ENCODE measurements at places on chromosomes 12 and 14. TPM values are rescaled to one million over a fixed set of nuclear protein-coding genes. Genes with fewer than 3 reads are reported as not detected.

Gene TMEM52B
- polyA plus RNA-seq, result 138 TPM

DNA sequence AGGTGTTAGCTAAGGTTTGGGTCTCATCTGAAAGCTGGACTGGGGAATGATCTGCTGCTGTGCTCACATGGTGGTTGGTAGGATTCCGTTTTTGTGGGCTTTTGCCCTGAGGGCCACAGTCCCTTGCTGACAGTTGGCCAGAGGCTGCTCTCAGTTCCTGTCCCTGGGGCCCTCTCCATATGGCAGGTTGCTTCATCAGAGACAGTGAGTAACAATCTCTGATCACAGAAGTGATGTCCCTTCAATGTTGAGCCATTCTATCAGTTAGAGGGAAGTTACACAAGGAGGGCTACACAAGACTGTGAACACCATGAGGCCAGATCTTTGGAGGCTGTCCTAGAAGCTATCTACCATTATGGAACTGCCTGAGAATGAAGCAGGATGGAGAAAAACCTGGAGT, 137.2 kb downstream of the AACS start:
- no peak for DNase-seq

GRCh38 chr12:15782667-15783066, 6.5 kb downstream of the EPS8 start:
- DNase-seq, result no peak

DNA sequence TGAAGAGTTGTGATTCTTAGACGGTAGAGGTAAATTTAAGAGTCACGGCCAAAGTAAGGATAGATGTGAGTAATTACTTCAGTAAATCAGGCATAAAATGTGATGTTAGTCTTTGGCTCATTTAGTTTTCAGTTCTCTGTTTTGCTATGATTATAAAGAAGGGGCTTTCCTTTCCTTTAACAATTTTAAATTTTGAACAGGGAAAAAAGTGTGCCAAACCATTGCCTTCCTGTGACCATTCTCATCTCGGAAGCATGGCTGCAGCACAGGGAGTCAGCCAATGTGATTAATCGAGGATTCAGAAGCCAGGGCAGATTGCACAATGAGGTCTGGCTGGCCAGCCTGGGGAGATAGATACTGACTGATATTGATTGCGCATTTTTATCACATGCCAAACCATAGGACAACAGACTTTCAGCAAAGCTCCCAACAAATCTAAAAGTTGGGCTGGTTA, 480.2 kb upstream of the PRICKLE1 start:
- no peak for DNase-seq

Gene SLC8A3
- 0.35 TPM for polyA plus RNA-seq

DNA sequence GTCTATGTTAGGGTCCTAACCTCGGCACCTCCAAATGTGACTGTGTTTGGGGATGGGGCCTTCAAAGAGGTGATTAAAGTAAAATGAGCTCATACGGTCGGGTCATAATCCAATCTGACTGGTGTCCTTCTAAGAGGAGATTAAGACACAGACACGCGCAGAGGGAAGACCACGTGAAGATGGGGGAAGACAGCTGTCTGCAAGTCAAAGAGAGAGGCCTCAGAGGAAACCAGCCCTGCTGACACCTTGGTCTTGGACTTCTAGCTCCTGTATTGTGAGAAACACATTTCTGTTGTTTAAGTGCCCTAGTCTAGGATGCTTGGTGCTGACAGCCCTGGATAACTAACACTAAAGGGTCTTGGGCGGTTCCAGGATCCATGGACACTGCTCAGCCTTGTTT, 109.6 kb downstream of the DICER1 start:
- no peak for DNase-seq

- DNase-seq, result no peak
These were observed 11.3 kb downstream of the CACNA1C start for GRCh38 chr12:2064071-2064507.

Gene POTEG
- polyA plus RNA-seq, result not detected

DNA sequence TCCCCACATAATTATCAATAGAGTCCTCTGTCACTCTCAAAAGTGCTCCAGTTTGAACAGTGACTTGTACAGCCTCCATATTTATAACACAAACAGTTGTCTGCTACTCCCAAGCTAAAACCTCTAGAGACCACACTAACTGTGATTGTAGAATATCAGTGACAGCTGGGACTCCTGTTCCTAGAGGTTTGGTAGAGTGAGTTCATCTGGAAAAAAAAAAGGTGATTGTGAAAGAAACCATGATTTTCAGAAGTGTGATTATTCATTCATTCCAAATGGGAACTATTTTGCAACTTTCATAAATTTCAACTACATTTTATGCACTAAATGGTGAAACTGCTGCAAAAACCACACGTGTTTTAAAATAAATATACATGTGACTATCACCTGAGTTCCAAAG, 128.0 kb upstream of the PLXNC1 start:
- no peak for DNase-seq

DNA sequence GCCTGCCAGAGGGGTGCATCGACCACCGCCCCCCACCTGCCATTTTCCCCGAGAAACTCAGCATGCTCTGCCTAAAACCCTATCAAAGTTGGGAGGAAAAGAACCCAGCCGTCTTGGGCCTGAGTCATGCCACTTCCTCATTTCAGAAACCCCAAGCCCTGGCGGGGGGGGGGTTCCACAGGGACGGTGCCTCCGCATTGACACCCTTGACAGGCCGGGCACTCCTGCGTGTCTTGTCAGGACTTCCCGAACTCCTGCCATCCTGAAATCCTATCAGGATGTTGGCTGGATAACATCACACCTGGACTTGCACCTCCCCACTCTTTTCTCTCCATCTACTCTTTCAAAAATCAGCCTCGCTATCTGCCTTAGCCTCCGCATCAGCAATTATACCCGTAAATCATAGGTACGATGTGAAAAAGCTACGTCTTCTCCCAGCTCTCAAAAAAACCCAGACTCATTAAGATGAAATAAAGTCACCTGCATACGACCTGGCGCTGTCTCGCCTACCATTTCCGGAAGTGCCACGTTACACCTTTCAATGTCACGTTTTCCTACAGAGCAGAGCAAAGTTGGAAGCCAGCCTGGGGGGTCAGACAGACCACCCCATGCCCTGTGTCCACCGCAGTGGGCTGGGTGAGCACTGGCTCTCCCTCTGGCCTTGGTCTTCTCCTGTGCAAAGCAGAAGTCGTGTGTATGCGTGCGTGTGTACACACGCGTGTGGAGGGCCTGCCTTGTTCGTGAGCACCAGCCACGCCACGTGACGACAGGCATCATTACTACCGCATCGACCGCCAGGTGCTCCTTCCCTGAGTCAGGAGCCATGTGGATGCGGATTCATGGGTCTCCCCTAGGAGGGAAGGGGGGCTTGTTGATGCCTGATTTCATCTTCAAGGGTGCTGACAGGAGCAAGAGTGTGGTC, 96.7 kb downstream of the RFLNA start:
- no peak for DNase-seq

Gene KRT3
- polyA plus RNA-seq, result not detected

DNA sequence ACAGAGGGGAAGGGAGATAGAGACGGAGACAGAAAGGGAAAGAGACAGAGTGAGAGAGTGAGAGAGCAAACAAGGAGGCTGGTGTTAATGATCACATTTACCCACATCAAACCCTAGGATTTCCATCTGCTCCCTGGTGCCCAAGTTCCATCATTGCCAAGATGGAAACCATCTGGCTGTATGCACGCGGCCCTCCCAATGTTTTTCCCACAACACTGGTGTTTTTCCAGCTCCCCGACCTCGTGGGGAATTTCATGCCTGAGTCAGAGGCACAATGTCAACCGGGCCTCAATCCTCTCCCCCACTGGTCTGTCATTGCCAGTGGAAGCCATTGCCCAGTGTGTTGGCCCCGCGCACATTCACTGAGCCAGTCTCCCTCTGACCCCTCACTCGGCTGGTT, 19.9 kb upstream of the BDKRB2 start:
- DNase-seq, result no peak

DNA sequence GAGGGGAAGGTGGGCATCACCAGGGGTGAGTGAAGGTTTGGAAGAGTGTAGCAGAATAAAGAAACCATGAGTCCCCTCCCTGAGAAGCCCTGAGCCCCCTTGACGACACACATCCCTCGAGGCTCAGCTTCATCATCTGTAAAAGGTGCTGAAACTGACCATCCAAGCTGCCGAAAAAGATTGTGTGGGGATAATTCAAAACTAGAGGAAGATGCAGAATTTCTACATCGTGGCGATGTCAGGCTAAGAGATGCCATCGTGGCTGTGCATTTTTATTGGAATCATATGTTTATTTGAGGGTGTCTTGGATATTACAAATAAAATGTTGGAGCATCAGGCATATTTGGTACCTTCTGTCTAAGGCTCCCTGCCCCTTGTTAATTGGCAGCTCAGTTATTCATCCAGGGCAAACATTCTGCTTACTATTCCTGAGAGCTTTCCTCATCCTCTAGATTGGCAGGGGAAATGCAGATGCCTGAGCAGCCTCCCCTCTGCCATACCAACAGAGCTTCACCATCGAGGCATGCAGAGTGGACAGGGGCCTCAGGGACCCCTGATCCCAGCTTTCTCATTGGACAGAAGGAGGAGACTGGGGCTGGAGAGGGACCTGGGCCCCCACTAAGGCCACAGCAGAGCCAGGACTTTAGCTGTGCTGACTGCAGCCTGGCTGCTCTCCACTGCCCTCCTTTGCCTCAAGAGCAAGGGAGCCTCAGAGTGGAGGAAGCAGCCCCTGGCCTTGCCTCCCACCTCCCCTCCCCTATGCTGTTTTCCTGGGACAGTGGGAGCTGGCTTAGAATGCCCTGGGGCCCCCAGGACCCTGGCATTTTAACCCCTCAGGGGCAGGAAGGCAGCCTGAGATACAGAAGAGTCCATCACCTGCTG, 7.0 kb downstream of the SERPINA1 start:
- no peak for DNase-seq

GRCh38 chr12:99260456-99260996, 387.0 kb upstream of the GARIN6 start:
- no peak for DNase-seq

DNA sequence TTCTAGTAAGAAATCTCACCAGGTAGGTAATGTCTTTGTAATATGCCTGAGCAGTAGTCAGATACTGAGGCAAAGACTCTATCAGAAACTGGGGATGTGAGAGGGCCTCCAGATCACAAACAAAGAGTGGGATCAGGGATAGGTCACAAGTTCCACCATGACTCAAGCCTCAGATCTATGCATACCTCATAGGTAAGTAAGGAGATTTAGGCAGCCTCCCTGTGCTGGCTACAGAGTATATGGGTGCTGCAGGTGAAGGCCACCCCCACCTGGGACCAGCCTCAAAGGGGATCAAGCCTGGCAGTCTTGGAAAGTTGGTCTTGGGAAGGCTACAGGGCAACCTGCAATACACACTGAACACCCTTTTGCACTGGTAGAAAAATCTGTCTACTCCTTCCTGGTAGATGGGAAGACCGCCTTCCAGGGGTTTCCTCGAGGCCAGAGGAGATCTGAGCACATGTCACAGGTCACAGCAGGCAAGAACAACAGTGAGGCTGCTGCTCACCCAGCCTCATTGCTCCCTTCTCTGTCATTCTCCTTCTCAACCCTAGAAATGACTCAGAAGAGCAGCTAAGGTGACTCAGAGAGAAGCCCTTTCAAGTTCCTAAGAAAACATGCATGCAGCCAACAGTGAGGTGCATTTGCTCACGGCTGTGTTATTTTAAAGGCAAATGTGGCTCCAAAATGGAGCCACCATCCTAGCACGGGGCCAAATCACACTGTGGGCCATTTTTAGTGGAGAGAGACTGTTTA, 143.4 kb upstream of the CDKN3 start:
- DNase-seq, result no peak

Gene CIDEB
- polyA plus RNA-seq, result 24.7 TPM

- no peak for DNase-seq
These were observed 134.9 kb upstream of the IFNG-AS1 start for GRCh38 chr12:67854351-67854750.

- DNase-seq, result no peak
These were observed 15.7 kb upstream of the RAB35 start for GRCh38 chr12:120132054-120132836.

DNA sequence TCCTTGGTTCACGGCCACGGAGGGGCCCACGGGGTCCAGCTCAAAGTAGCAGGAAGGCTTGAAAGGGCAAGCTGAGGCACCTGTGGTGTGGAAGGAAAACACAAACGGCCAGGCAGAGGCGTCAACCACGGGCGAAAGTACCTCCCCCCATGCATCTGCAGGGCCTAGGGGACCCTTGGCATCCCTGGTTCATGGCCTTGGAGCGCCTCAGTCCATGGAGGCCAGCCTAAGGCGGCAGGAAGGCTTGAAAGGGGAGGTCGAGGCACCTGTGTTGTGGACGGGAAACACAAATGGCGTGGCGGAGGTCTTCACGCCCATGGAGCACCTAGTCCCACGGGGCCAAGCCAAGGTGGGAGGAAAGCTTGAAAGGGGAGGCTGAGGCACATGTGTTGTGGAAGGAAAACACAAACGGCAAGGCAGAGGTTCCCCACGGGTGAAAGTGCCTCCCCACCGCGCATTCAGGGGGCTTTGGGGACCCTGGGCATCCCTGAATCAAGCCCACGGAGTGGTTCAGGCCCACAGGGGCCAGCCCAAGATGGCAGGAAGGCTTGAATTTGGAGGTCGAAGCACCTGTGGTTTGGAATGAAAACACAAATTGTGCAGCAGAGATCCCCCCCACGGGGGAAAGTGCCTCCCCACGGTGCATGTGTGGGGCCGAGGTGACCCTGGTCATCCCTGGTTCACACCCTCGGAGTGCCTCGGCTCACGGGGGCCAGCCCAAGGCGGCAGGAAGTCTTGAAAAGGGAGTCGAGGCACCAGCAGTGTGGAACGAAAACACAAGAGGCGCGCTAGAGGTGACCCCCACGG, 380.8 kb downstream of the ALG10 start:
- no peak for DNase-seq

DNA sequence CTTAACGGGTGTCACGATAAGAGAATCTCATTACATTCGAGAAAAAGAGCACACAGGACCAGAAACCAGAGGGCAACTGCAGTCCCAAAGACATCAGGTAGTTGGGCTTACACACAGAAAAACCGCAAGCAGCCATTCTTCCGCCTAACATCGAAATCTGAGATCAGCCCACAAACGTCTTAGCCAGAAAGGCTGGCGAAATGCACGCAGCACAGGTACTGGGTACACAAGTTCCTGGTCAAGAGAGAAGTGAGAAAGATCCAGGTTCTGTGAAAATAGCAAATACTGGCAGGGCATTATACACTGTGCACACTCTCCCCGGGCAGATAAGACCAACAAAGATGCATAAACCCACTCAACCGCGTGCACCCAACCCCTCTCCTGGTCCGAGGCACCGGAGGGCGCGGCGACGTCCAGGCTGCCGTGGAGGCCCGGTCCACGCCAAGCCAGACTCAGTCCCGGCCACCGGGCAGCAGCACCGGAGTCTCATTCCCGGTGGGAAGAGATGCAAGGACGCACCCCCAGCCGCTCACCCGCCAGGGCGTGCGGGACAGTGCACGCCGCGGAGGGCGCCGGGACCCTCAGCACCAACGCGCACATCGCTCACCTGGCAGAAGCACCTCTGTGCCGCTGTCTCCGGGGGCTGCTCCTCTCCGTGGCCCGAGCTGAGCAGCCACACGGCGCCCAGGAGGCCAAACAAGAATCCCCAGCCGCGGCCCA, 437 bp downstream of the ERO1A start:
- peak; percentile 41 for DNase-seq

All from renal pelvis (tissue), 12 donors.